IMR-90 (cell line): ENCODE measurements at places on chromosomes 3 and 15. TPM values are rescaled to one million over a fixed set of nuclear protein-coding genes. Genes with fewer than 3 reads are reported as not detected.

- DNase-seq = no peak
Measured at GRCh38 chr3:127770671-127771355, 51.5 kb downstream of the MGLL start.

DNA sequence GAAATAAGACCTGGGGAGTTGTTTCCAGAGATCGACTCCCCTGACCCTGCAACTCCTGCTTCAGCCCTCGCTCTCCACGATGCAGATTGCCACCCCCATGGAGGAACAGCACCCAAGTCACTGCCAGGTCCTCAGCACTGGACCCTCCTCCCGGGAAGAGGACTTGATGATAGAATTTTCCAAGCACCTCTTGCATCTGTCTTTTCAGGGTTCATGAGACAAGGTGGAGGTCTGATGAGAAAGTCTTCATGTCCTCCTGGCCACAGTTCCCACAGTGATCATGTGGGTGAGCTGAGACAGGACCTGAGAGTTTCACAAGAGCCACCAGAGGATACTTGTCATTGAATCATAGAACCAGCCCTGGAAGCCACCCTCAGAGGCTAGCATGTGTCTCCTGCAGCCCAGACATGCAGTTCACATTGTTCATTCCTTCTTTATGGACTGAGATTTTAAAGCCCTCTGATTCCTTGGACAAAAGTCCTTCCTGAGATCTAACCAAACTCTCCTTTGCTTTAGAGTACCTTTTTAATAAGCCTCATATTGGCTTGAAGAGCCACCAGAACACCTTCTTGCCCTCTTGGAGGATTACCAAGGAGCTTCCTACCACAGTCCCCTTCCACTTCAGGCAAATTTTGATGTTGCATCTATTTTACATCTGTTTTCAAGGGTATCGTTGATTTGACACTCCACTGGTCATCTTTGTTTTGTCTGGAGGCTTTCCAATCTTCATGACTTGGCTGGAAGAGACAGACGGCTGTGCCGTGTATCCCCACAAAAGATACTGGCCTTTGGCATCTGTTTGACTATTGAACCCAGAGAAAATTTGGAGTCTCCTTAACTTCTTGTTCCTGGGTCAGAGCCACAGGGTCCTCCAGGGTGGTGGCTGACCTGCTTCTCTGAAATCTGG, 224.8 kb upstream of the BHLHE40 start:
- no peak for DNase-seq

DNA sequence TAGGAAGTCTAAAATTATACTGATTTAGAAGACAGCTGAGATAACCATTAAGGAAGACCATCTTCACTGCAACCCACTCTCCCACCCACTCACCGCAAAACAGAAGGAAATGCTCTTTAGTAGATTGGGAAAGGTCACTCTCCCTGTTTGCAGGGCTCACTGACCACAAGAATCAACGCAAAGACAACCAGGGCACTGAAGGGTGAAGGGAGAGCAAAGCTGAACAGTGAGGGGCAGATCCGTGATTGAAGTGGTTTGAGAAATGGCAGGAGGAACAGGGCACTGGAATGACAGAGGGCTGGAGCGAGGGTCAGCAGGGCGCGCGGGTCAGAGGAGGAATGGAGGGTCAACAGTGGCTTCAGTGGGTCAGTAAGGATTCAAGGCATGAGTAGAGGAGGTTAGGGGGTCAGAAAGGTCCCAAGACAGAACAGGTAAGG, 520 bp downstream of the MESD start:
- no peak for DNase-seq

DNA sequence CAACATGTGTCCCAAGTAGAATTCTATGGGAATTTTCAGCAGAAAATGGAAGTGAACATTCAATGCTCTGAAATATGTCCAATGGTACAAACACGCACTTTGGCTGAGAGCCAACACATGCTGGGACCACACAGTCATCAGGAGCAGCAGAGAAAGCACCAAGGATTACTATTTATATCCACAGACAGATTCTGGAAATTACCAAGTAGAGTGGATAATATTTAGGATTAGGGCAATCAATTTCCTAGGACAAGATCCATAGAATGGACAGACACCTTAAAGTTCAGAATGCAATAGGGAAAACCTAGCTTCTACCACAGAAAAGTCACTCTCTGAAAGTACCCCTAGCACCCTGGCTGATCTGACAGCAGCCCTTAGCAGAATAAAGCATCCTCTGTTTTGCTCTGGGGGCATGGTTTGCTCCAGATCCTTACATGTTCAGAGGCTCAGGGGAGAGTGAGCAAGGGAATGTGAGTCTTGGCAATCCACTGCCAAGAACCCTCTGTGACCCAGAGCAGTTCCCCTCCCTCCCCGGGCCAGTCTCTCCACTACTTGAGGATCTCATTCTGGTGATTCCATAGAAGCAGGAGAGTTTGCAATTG, 206.0 kb upstream of the WNT5A start:
- peak; percentile 81 for DNase-seq

GOLGA8J gene
- total RNA-seq = under 0.01 TPM in 1 of 2 replicates, not detected in the other

DNA sequence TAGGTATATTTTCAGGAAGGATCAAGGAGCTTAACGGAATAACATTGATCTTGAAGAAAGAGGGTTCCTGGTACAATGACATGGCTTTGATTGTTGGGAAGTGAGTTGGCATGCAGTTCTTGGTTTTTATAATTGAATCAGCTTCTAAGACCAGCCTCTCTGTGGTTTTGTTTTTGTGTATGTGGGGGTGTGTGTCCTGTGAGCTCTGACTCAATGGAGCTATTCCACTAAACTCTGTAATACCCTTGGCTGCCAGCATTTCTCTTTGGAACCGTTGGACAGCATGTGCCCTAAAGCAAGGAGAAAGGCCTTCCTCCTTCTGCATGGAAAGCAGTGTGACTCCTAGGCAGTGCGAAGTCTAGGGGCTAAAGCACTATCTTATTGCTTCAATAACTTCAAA, 124.8 kb downstream of the EDEM1 start:
- DNase-seq = no peak

DNA sequence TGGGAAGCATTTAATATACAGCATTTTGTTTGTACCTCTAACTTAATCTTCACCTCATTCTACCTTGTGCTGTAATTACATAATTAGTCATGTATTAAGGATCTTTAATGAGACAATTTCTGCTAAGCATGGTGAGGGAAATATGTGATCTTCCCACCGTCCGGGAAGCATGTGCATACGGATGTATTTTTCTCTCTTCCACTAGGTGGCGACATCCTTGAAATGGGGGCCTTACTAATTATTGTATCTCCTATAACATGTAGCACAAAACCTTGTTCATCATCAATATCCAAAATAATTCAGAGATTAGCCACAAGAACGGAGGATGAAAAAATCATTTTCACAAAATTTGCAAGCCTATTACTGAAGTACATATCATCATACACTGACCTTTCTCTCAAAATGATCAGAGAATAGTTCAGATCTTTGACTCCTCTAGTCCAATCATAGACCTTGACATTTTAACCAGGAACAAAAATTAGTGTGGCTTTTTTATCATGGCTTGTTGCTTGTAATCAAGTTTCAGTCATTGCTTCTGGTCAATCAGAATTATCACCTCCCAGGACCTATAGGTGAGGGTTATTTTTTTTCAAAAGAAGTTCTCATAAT, 148.9 kb upstream of the GBE1 start:
- DNase-seq = peak; percentile 21

DNA sequence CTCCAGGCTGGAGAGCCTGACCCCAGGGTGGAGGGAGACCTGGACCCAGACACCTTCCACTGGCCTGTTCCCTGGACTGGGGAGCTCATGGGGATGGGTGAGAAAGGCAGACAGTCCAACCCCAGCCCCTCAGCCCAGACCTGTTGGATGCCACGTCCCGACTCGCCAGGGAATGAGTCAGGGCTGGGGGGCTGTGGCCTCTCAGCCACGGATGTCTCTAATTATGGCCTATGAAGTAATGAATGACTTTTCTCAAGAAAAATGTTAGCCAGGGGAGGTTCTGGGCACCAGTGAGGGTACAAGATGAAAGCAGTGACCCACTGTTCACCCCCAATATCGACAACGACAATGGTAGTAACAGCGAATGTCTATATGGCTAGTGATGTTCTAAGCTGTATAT, 107.0 kb upstream of the RPL32 start:
- peak; percentile 34 for DNase-seq

DNA sequence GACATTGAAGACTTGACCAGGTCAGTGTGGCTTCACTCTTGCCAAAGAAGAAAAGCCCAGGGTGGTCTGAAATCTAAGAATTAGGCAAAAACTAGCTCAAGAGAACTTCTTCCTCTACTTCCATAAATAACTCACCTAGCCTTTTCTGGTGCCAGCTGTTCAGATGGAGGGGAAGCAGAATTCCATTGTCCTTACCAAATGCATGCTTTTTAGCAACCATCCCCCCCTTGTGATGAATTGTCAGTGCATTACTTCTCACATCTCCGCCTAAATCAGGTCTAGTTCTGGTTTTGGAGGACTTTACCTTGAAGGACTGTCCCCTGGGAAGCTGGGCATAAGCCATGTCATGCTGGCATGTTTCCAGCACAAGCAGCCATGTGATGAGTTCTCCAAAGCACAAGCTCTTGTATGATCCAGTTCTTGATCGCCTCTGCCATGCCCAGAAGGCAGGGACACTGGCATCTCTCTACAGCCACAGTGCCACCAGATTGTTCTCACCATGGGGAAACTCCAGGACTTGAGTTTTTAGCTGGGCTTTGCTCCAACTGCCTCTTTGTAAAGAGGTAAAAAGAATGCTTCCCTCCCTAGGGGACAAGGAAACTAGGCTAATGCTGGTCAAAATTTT, 96.4 kb upstream of the IL12A start:
- no peak for DNase-seq

- DNase-seq = no peak
Measured at GRCh38 chr3:193928354-193929209, 207.4 kb upstream of the HES1 start.

GRCh38 chr3:17491601-17492000, 250.8 kb downstream of the TBC1D5 start:
- DNase-seq = peak; percentile 86

- peak; percentile 16 for DNase-seq
Measured at GRCh38 chr15:74817370-74817737, 4.7 kb downstream of the LMAN1L start.

GRCh38 chr3:37162501-37163245, 11.7 kb downstream of the LRRFIP2 start:
- DNase-seq = no peak

GRCh38 chr3:109900783-109901182, 563.4 kb upstream of the DPPA4 start:
- DNase-seq = no peak

DNA sequence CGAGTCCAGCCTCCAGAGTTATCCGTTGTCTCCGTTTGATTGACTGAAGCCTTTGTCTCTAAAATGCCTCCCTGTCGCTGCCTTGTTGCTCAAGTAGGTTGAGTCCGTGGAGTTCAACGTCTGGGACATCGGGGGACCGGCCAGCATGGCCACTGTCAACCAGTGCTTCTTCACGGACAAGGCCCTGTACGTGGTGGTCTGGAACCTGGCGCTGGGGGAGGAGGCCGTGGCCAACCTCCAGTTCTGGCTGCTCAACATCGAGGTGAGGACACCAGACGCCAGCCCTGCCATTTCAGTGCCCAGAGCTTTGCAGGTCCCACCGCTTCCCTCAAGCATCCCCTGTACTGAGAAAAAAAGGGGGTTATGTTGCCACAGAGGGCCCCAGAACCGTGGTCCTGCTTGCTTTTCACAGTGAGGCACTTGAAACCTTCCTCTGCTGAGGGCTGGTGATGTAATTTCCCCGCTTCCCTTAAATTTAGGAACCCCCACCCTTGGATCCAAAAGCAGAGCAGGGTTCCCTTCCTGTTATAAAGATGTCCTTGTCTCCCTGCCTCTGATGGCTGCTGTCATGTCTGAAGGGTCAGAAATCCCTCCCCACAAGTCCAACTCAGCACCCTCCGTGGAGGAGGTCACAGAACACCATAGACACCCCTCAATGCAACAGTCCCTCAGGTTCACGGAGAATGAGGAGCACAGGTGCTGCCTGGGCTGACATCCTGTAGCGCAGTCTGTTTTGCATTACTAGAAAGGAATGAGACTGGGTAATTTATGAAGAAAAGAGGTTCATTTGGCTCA, 105.7 kb downstream of the LRRK1 start:
- DNase-seq = no peak

GRCh38 chr3:189278221-189278620, 106.5 kb downstream of the TPRG1 start:
- no peak for DNase-seq

COPS2 gene
- 75.6 and 103 TPM in 2 replicates for total RNA-seq

DNA sequence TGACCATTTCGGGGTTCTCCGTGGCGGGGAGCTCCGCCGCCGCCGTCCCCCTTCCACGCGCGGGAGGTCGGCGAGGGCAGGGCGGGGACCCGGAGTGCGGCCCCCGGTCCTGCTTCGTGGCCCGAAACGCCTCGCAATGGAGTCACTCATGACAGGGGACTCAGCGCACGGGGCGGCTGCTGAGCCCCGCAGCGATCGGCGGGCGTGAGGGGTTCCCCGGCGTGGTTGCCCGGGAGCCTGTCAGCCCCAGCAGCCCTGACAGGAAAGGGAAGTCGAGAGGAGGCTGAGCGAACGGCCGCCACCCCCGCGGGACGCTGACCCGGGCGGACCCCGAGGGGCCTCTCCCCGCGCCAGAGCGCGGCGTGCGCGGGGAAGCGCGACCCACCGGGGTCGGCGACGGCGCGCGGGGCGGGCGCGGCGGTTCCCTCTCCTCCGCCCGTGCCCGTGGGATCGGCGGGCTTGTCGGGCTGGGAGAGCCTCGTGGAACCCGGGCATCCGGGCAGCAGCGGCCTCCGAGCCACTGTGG, 564 bp upstream of the PIGZ start:
- no peak for DNase-seq

GRCh38 chr3:54536450-54536849, 391.4 kb downstream of the LRTM1 start:
- no peak for DNase-seq

- no peak for DNase-seq
Measured at GRCh38 chr15:74369084-74369745, 1.8 kb upstream of the CYP11A1 start.

- peak; percentile 46 for DNase-seq
Measured at GRCh38 chr15:90002428-90002844, 1.3 kb downstream of the ZNF710 start.

DNA sequence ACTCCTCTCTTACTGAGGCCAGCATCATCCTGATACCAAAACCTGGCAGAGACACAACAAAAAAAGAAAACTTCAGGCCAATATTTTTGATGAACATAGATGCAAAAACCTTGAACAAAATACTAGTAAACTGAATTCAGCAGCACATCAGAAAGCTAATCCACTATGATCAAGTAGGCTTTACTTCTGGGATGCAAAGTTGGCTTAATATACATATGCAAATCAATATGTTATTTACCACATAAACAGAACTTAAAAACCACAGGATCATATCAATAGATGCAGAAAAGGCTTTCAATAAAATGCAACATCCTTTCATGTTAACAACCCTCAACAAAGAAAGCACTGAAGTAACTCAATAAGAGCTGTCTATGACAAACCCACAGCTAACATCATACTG, 414.5 kb upstream of the MCTP2 start:
- DNase-seq = no peak

GRCh38 chr3:184459355-184459754, 79.5 kb downstream of the CHRD start:
- DNase-seq = peak; percentile 84
